ENCODE measurements at places on chromosomes 12 and 14.

- DNase-seq, result no peak
Observed at GRCh38 chr12:113299619-113300237, 35.2 kb downstream of the SLC8B1 start.

DNA sequence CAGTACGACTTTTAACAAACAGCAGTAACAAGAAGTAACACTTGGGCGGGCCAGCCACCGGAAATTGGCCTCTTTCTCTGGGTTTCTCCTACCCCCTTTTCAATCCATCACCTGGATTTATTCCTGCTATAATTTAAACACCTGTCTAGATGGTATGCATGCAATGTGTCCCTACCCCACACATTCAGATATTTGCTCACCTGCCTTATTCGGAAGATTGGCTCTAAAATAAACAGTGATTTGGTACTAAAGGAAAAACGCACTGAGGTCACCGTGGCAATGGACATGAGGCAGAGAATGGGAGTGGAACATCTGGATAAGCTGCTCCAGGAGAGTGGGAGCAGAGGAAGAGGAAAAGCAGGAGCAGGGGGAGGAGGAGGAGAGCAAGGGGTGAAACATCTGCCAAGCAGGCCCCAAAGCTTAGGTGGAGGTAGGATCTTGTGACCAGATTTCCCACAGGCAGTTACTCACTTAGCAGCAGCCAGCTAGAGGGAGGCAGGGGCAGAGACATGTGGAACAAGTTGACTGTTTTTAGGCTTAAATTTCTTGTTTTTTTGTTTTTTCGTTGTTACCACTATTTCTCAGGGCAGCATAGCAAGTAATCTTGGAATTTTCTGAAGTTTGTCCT, 150.9 kb downstream of the TTLL5 start:
- DNase-seq, result no peak

DNA sequence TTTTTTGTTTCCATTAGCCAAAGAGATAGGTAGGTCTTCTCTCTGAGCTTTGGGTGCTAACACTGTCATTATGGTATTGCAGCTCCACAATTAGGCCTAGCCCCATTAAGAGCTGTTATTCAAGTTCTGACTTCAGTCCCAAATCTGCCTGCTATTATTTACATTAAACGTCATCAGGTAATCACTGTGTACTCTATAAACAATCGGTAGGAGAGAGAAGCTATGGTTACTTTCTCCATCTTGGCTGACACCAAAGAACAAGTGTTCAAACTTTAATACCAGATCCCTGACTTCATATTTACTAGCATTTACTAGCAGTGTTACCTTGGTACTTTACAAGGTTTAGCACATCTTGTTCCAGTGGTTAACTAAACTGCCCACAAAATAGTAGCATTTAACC, 305.1 kb upstream of the GARIN2 start:
- DNase-seq, result no peak

- no peak for DNase-seq
Observed at GRCh38 chr14:54383835-54384234, 13.0 kb upstream of the CDKN3 start.

DNA sequence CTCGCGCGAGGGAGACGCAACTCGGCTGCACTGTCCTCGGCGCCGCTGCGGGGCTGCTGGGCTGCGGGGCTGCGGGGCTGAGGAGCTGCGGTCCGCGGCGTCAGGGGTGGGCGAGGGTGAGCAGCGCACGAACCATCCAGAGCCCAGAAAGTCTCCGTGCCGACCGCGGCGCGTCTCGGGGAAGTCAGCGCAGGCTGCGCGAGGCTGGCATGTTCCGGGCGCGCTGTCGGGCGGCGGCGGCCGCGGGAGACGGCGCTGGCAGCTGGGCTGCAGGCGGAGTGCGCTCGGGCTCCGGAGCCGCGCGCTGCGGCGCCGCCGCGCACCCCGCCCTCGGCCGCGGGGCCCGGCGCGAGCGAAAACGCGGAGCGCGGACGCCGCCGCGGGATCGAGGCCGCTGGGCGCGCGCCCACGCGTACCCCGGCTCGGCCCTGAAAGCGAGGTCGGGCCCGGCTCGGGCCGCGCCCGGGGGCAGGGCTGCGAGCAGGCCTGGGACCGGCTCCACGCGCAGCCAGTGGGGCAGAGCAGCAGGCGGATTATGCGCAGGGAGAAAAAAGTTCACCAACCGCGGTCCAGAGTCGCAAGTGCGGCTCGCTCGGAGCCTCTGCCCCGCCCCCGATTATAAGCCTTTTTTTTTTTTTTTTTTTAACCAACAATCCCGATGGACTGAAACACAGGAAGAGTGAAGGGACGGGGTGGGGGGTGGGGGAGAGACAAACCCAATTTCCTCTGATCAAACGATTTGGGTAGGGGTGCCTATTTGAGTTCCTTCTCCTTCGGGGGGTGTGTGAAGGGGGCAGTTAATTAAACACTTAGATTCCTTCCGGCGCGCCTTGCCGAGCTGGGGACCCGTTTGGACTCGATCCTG, at the start of gene PRICKLE1:
Gene PRICKLE1 (minus strand): TSS at position 282 of the 865 bp plus-strand sequence. CDS start 117,230 bp downstream, outside the sequence.
- DNase-seq, result peak; percentile 52

- no peak for DNase-seq
Observed at GRCh38 chr12:123151457-123152454, 866 bp upstream of the PITPNM2 start.

- no peak for DNase-seq
Observed at GRCh38 chr14:89252887-89253532, 164.0 kb downstream of the FOXN3 start.

- DNase-seq, result no peak
Observed at GRCh38 chr12:26434299-26435068, 239.1 kb downstream of the SSPN start.

GRCh38 chr14:104424406-104425072, 155.0 kb upstream of the C14orf180 start:
- DNase-seq, result no peak

DNA sequence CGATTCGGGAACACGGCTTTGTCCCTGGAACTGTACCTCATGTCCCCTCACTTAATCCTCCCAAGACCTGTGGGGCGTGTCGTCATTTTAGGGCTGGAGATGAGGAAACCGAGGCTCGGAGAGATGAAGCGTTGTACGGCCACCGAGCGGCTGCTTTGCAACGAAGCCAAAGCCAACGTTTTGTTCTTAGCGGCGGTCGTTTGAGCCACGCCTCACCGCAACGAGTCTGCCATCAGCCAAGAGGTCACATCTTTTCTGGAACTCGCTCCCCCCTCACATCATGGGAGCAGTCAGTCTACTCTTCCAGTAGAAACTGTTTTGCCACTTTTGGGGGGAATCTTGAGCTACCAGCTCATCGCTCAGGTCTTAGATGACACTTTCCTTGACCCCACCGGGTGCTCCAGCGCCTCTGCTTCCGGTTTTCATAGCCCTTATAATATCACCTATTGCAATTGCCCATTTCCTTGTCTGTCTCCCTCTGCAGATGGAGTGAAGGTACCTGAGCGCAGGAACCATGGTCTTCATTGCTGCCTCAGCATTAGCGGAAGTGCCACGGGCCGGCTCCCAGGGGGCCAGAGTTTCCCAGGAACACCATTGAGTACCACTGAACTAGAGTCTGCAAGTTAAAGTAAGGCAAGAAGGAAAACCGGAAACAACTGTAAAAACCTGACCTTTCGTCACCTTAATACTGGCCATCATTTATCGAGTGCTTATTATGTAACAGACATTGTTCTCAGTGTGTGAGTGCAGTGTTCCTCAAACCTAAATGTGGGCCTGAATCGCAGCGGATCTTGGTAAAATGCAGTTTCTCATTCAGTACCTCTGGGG, 19.6 kb downstream of the NINJ2 start:
- no peak for DNase-seq

DNA sequence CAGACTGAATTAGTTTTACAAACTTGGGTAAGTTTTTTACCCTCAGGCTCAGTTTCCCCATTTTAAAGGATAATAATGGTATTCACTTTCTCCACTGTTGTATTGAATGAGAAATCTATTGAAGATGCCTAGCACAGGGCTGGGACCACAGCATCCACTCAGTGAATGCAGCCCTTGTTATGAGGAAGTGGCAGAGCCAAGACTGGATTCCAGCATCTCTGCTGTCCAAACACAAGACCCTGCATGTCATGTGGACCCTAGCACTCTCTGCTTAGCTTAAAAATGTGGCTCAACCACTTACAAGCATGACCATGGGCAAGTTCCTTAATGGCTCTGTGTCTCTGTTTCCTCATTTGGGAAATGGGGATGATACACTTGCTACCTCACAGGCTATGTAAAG, 24.1 kb upstream of the TRIM9 start:
- no peak for DNase-seq

GRCh38 chr12:24078318-24078765, 128.9 kb upstream of the SOX5 start:
- no peak for DNase-seq

- DNase-seq, result no peak
Observed at GRCh38 chr12:20154052-20154451, 214.3 kb upstream of the PDE3A start.

GRCh38 chr12:90207799-90208198, 499.2 kb upstream of the ATP2B1 start:
- no peak for DNase-seq

DNA sequence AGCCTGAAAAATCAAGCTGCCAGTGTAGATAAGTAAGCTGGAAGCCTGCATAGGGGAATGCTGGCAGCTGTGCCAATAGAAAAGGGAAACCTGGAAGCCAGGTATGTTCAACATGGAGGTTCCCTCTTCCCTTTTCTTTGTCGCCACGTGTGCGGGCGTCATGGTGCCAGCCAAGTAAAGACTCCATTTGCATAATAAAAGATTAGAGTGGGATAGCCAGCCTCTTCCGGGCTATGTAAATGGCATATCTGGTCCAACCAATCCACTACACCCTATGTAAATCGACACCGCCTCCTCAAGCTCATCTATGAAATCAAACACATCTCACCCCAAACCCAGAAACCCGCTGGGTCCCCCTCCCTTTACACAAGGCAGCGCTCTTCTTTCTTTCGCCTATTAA, 5.6 kb upstream of the ADGRD1 start:
- no peak for DNase-seq

DNA sequence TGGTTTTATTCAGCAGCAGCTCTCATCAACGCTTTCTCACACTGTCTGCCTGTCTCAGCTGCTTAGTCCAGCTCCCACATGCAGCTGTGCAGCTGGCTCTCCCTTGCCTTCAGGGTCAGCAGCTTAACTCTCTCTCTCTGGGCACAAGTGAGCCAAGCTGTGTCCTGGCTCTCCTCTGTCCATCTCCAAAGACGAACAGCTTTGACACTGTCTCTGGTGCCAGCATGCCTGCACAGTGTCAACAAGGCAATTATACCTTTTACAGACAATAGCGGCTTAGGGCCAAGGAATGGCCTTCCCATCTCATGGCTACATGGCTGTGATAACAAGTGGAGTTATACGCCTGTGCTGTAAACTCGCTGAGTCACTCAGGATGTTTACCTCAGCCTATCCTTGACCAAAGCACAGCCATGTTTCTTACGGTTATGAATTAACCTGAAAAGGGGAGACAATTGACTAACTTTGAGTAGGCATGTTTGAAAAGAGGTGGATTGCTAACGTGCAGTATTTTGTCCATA, 38.4 kb upstream of the MANSC4 start:
- DNase-seq, result no peak

DNA sequence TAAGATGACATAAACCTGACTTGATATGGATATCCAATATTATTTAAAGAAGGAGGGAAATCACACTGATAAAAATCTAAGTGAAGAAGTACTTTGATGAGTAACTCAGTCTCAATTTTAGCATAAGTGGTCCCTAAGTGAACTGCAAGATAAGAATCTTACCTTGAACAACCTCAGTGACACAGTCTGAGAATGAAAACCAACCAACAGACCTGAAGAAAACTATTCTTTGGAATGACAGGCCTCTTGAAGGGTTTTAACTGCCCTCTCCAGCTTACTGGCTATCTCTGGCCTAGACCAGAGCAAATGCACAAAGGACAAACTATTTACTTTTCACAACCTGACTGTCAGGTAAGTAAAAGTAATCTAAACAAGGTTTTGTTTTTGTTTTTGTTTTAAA, 44.7 kb downstream of the CPM start:
- peak; percentile 23 for DNase-seq

- no peak for DNase-seq
Observed at GRCh38 chr14:100769035-100769939, 42.6 kb downstream of the DLK1 start.

DNA sequence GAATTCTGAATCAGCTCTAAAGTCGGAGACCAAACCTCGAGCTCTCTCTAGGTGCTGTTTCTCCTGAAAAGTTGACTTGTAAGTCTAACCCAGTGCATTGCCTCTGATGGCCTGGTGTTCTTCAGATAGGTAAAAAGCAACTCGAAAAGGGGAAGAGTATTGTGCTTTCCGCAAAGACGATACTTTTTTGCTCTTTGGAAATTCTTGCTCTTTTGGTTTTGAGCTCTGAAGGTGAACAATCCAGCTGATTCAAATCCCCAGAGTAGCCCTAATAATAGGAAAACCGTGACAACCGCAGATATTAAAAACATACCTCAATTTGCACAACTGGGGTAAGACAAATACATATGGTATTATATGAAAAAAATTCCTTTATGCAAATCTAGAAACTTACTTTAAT, 447.4 kb downstream of the RAD51B start:
- DNase-seq, result no peak

- DNase-seq, result no peak
Observed at GRCh38 chr12:28026701-28027100, 54.2 kb upstream of the PTHLH start.

GRCh38 chr12:42790761-42791151, 201.2 kb upstream of the PRICKLE1 start:
- DNase-seq, result no peak

- no peak for DNase-seq
Observed at GRCh38 chr12:29725587-29726320, 58.0 kb downstream of the TMTC1 start.

DNA sequence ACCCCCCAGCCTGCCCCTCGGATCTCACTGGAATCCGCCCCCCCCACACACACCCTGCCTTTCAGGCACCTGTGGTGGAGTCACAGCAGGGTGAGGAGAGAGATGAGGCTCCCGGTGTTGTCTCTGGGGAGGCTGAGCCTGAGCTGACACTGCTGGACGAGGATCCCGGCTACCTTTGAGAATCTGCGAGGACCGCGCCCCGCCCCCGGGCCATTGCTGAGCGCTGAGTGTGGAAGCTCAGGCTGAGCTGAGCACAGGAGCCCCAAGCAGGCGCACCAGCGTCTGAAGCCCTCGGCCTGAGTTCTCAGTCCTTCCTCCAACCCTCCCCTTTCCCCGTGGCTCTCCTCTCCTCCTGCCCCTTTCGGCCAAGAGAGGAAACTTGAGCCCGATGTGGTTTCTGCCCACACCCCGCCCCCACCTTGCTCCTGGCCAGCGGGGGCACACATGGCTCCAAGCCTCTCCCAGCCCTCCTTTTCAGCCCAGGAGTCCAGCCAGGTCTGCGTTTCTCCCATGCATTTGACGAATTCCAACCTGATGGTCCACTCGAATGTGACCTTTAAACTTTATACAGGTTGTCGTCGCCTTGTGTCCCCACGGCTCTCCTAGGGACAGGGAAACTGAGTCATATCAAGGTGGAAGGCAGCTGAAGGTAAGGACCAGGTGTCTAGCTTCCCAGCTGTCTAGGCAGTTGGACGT, at the start of gene NFE2:
Gene NFE2 (minus strand): TSS at position 284 of the 696 bp plus-strand sequence. CDS start 5,767 bp downstream, outside the sequence.
- DNase-seq, result no peak

- DNase-seq, result no peak
Observed at GRCh38 chr12:128978067-128978466, 124.8 kb downstream of the GLT1D1 start.

Data from T-helper 2 cell treated with Interferon-gamma antibody and Interleukin-4, amounts not matched to agents 5 μg/mL and 100 μg/mL, for 36 hours (primary cell).